ENCODE measurements at places on chromosomes 1 and 21. TPM values are rescaled to one million over a fixed set of nuclear protein-coding genes. Genes with fewer than 3 reads are reported as not detected.

The TBCE gene
- total RNA-seq: 22.1 TPM

DNA sequence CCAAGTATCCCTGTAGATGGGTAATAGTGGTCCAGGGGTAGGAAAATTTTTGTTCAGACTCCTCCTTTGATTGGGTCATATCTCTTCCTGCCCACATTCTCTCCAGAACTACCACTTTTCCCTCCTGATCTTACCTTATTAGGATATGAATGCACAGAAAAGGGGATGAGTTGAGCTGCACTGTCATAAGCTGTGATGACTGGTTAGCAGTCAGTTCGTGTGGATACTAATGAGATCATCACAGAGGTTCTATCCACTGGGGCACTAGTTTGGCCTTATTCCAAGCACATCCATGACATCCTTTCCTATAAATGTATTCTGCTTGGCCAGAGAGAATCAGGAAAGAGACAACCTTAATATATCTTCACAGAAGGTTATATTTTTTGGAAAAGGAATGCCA is 22.1 kb upstream of the TBX15 start:
- H3K27ac ChIP-seq: no peak overlapping the region
- H3K4me1 ChIP-seq: peaks cover 18% of the 10 kb centered on the region
- DNase-seq: no peak
- H3K4me3 ChIP-seq: no peak overlapping the region
- peaks cover 45% of the 10 kb centered on the region for H3K27me3 ChIP-seq

DNA sequence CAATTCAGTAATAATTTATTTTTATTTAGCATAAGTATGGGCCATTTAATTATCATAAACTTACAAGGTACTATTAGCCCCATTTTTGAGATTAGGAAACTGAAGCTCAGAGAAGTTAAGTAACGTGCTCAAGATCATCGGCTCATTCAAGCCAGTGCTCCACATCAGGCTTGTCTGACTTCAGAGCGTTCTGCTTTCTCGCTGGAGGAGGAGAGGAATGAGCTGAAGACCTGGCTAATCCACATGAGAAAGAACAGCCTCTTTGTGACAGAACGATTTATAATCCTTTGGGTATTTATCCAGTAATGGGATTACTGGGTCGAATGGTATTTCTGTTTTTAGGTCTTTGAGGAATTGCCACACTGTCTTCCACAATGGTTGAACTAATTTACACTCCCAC is 39.7 kb downstream of the DDX20 start:
- no peak overlapping the region for H3K4me3 ChIP-seq
- no peaks in the 10 kb centered on the region for H3K36me3 ChIP-seq
- no peak for DNase-seq
- no peak overlapping the region for H3K27ac ChIP-seq
- peaks cover 5% of the 10 kb centered on the region for H3K27me3 ChIP-seq
- peaks cover 9% of the 10 kb centered on the region for H3K4me1 ChIP-seq

The SERPINC1 gene
- not detected for total RNA-seq

The CD2 gene
- total RNA-seq: 0.74 TPM

The CRTC2 gene
- total RNA-seq: 157 TPM

The CLEC20A gene
- total RNA-seq: 4.7 TPM

The SLC44A5 gene
- total RNA-seq: 2.8 TPM

The FCGR3B gene
- total RNA-seq: not detected

- no peak overlapping the region for H3K4me3 ChIP-seq
- peaks cover 16% of the 10 kb centered on the region for H3K4me1 ChIP-seq
- no peaks in the 10 kb centered on the region for H3K36me3 ChIP-seq
- no peak overlapping the region for H3K27ac ChIP-seq
- H3K27me3 ChIP-seq: no peaks in the 10 kb centered on the region
Observed at GRCh38 chr21:34640858-34641257, 25.9 kb upstream of the RCAN1 start.

GRCh38 chr1:160360227-160360695 is 6.6 kb upstream of the NHLH1 start:
- H3K27ac ChIP-seq: no peak overlapping the region
- DNase-seq: no peak
- no peak overlapping the region for H3K4me3 ChIP-seq
- no peaks in the 10 kb centered on the region for H3K36me3 ChIP-seq

DNA sequence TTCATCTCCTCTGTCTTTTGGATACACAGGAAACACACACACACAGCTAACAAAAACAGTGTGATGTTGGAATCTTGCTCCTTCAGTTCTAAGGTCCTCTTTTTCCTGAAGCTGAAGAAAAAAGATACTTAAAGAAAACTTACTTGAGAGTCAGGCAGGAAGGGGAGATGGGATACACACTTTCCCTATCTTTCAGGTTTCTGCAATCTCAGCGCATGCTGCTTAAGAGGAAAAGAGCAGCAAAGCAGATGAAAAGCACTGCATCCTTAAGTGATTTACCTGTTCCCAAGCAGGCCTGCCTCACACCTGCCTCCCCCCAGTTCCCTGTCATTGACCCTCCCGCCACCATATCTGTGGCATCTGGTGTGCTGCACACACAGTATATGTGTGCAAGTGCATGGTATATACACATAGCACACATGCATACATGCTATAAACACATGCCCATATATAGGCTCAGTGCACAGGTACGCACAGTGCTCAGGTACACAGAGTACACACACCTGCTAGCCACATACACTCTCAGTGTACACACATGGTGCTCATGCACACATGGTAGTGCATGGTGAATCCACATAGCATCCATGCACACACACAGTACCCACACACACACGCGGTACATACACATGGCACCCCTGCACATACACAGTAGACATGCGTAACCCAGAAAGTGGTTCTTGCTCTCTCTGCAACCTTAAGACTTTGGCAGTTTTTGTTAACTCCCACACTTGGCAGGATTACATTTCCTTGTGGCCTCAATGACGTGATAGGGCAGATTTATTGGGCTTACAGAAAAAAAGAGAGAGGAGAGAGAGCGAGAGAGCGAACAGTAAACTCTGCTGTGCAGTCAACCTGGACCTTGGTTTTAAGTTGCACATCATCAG is 166.9 kb downstream of the TOMM20 start:
- peak; percentile 31 for DNase-seq
- H3K4me1 ChIP-seq: peaks cover 50% of the 10 kb centered on the region
- peak overlapping the region; percentile 83 for H3K27ac ChIP-seq
- H3K4me3 ChIP-seq: peak overlapping the region; percentile 51
- no peaks in the 10 kb centered on the region for H3K36me3 ChIP-seq
- no peaks in the 10 kb centered on the region for H3K27me3 ChIP-seq

GRCh38 chr1:51444096-51444495 is 75.0 kb downstream of the EPS15 start:
- H3K27ac ChIP-seq: no peak overlapping the region
- H3K36me3 ChIP-seq: peaks cover 70% of the 10 kb centered on the region
- no peak overlapping the region for H3K4me3 ChIP-seq
- DNase-seq: no peak
- no peaks in the 10 kb centered on the region for H3K4me1 ChIP-seq
- no peaks in the 10 kb centered on the region for H3K27me3 ChIP-seq

DNA sequence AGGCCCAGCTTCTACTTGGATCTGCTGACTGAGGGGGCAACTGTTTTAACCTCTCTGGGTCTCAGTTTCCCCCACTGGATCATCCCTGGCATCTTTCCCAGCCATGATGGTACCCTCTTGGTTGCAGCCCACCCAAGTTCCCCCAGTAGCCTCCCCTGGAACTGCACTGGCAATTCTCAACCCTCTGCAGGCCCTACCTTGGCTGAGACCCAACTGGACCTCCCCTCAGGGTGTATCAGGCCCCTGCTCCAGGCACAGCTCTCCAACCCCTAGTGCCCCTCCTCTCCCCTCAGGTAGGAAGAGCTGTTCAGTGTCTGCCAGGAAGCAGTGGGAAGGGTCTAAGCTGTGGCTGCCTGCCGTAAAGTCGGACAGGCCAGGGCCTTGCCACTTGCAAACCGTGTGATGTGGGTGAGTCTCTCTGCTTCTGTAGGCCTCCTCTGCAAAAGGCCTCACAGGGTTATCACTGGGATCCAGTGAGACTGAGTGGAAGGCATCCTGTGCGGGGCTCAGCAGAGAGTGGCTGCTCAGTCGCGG is 32.1 kb downstream of the RHBG start:
- peaks cover 5% of the 10 kb centered on the region for H3K4me1 ChIP-seq
- no peaks in the 10 kb centered on the region for H3K27me3 ChIP-seq
- no peak for DNase-seq
- H3K36me3 ChIP-seq: no peaks in the 10 kb centered on the region
- no peak overlapping the region for H3K4me3 ChIP-seq
- no peak overlapping the region for H3K27ac ChIP-seq

DNA sequence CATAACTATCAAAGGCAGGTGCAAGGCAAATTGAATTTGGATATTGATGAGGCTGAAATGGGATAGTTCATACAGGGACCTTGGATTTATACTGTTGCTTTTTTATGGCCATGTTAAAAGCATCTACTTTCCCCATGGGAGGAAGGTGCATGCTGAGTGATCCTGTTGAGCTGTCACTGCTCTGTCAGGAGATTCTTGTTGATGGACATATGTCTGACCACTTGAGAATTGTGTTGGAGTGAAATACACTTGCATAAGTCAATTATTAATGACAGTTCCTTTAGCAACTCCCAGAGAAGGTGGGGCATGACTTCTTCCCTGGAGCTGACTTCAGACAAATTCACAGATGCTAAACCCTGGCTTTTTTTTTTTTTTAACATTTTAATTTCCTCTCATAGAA is 58.4 kb upstream of the DYNLT5 start:
- no peak for DNase-seq
- H3K4me3 ChIP-seq: no peak overlapping the region
- no peaks in the 10 kb centered on the region for H3K36me3 ChIP-seq
- H3K4me1 ChIP-seq: no peaks in the 10 kb centered on the region
- H3K27ac ChIP-seq: no peak overlapping the region

- no peaks in the 10 kb centered on the region for H3K27me3 ChIP-seq
- DNase-seq: no peak
- H3K27ac ChIP-seq: no peak overlapping the region
- no peaks in the 10 kb centered on the region for H3K36me3 ChIP-seq
Observed at GRCh38 chr1:230465691-230466090, 39.6 kb upstream of the PGBD5 start.

The GRIK1 gene
- not detected for total RNA-seq

DNA sequence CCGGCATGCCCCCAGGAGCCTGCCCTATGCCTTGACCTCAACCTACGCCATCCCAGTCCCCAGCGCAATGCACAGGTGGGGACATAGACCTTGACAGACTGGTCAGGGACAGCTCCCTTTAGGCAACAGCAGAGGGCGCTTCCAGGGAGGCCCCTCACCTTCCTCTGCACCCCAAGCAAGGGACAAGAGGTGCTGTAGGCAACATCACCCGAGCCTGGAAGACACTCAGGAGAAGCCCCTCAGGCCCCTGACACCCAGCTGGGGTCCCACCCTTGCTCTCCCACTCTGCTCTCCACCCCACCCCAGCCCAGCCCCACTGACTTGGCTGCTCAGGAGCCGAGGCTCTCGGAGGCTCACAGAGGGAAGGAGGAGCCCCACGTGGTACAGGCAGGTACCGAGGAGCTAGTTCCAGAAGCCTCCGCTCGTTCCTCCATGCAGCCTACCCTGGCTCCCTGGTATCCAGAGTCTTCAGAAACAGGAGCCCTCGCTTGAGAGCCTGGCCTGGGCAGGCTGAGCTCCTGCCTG is 2.4 kb upstream of the WNT3A start:
- H3K27ac ChIP-seq: no peak overlapping the region
- H3K27me3 ChIP-seq: peaks cover 11% of the 10 kb centered on the region
- H3K36me3 ChIP-seq: no peaks in the 10 kb centered on the region
- DNase-seq: no peak

DNA sequence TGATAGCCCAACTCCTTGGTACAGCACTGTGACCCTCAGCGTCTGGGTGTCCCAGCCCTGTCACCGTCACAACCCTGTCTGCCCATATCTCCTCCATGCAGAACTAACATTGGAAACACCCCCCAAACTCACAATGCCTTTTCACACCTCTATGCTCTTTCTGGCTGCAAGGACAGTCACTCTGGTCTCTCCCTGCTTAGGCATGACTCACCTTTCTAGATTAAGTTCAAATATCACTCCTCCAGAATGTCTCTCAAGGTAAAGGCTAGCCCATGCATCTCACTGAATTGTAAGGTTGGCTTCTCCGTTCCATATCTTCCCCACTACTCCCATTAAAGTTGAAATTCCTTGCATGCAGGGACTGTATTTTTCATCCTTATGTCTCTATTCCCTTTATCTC is 17.0 kb upstream of the CAPN8 start:
- H3K27ac ChIP-seq: no peak overlapping the region
- no peak overlapping the region for H3K4me3 ChIP-seq

The CXADR gene
- total RNA-seq: not detected

GRCh38 chr1:63498106-63498505 is 24.9 kb downstream of the ITGB3BP start:
- no peaks in the 10 kb centered on the region for H3K4me1 ChIP-seq
- no peak overlapping the region for H3K27ac ChIP-seq
- no peaks in the 10 kb centered on the region for H3K36me3 ChIP-seq
- no peaks in the 10 kb centered on the region for H3K27me3 ChIP-seq
- H3K4me3 ChIP-seq: no peak overlapping the region

- no peaks in the 10 kb centered on the region for H3K27me3 ChIP-seq
- H3K27ac ChIP-seq: no peak overlapping the region
- DNase-seq: no peak
- H3K4me1 ChIP-seq: no peaks in the 10 kb centered on the region
- H3K36me3 ChIP-seq: no peaks in the 10 kb centered on the region
Observed at GRCh38 chr1:25724966-25725365, 75.0 kb upstream of the SELENON start.

DNA sequence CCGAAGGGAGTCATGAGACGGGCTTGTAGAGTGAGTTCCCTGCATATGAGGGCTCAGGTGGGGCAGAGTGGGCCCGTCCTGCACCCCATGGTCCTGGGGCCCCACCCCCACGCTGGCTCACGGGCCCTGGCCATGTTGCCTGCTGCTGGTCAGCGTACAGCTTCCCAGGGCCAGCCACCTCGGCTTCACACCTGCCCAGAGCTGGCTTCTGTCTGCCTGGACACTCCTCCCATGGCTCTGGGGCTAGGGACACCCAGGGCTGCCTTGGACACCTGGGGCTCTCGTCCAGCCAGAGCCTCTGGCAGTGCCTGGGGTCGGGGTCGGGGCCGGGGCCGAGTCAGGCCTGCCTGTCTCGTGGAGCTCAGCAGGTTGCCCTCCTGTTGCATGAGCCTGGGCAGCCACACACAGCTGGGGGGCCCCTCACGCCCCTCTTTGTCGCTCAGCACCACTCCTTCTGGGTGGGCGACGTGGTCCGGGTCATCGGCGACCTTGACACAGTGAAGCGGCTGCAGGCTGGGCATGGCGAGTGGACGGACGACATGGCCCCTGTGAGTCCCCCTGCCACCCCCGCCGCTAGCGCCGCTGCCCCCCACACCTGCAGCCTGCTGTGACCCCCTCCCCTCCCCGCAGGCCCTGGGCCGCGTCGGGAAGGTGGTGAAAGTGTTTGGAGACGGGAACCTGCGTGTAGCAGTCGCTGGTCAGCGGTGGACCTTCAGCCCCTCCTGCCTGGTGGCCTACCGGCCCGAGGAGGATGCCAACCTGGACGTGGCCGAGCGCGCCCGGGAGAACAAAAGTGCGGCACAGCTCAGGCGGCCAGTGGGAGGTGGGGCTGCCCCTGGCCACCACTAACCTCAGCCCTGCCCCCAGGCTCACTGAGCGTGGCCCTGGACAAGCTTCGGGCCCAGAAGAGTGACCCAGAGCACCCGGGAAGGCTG is 5.5 kb upstream of the MMP23B start:
- peak; percentile 27 for DNase-seq
- H3K36me3 ChIP-seq: no peaks in the 10 kb centered on the region
- H3K27me3 ChIP-seq: no peaks in the 10 kb centered on the region

The NUAK2 gene
- total RNA-seq: 105 TPM

The NR1I3 gene
- not detected for total RNA-seq

Measured in B cell (primary cell).